ENCODE measurements at places on chromosomes 16 and 17.

- DNase-seq, result no peak
Observed at GRCh38 chr17:35104844-35105450, 14.7 kb downstream of the RAD51D start.

DNA sequence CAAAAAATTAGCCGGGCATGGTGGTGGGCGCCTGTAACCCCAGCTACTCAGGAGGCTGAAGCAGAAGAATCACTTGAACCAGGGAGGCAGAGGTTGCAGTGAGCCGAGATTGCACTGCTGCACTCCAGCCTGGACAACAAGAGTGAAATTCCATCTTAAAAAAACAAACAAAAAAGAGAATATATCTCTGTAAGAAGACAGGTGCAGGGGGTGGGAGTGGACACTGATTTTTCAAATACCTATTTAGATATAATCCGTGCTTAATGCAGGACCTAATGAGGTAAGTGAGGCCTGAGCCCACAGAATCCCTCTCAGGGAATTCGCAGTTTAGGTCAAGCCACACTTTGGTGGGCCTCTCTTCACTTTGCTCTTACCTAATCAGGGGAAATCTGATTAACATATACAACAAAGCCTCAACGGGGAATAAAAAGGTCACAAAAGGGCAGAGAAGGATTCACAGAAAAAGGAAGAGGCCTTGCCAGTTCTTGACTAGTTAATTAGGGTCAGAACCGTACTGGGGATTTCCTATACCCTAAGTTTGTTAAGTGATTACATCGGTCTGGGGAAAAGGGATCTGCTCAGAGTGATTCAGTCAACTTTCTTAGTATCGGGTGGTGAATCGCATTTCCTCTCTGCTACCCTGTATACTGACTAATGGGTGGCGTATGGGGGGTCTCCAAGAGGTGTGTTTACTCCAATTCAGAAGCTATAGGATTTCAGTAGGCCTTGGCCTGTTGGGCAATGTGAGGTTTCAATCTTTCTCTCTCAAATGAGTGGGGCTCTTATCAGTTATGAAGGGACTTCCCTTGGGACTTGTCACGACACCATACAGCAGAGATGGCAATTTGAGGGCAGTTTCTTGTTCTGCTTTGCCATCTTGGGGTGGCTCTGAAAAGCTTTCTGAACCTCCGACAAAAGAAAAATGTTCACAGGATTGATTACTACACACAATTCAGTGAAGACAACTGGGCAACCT lies 1.9 kb upstream of the NFAT5 start:
- peak; percentile 85 for DNase-seq

DNA sequence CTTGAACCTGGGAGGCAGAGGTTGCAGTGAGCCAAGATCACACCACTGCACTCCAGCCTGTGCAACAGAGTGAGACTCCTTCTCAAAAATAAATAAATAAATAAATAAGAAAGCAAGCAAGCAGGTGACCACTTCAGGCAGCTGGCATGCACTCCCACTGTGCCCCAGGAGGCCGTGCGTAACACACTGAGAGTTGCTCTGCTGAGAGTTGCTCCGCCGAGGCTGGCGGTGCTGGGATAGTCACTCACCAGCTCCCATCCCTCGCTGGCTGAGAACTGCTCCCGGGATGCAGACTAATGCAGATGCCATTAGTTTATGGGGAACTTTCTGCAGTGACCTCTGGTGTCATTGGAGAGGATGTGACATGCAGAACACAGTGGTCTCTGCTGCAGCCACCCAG lies 105.7 kb upstream of the PLCG2 start:
- no peak for DNase-seq

DNA sequence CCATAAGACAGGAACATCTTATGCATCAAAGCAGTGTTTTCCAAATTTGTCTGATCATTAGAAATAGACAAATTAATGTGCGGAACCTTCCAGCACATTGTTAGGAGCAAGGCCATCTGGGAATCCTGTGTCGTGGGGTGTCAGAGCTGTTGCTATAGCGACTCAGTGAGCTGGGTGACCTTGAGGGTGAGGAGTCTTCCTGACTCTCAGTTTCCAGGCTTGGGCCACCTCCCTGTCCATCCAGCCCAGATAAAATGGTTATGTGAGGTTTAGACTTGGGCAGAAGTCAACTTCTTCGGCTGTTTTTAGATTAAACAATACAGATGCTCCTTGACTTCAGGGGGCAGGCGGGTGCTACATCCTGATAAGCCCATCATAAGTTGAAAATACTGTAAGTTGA lies 20.6 kb downstream of the MT1X start:
- no peak for DNase-seq

GRCh38 chr17:72976971-72977770 lies 115.3 kb downstream of the SLC39A11 start:
- no peak for DNase-seq

GRCh38 chr17:42438600-42439567 lies 15.8 kb upstream of the CAVIN1 start:
- peak; percentile 54 for DNase-seq
